Right atrium auricular region (tissue), 2 donors: ENCODE measurements at places on chromosomes 11 and 22. TPM values are rescaled to one million over a fixed set of nuclear protein-coding genes. Genes with fewer than 3 reads are reported as not detected.

- H3K4me3 ChIP-seq, result no peak overlapping the region
- H3K27me3 ChIP-seq, result no peaks in the 10 kb centered on the region
- peaks cover 35% of the 10 kb centered on the region for H3K4me1 ChIP-seq
- no peak overlapping the region for H3K27ac ChIP-seq
Observed at GRCh38 chr22:20545681-20546521, 38.5 kb downstream of the MED15 start.

The TPBGL gene
- 0.15 TPM for total RNA-seq

DNA sequence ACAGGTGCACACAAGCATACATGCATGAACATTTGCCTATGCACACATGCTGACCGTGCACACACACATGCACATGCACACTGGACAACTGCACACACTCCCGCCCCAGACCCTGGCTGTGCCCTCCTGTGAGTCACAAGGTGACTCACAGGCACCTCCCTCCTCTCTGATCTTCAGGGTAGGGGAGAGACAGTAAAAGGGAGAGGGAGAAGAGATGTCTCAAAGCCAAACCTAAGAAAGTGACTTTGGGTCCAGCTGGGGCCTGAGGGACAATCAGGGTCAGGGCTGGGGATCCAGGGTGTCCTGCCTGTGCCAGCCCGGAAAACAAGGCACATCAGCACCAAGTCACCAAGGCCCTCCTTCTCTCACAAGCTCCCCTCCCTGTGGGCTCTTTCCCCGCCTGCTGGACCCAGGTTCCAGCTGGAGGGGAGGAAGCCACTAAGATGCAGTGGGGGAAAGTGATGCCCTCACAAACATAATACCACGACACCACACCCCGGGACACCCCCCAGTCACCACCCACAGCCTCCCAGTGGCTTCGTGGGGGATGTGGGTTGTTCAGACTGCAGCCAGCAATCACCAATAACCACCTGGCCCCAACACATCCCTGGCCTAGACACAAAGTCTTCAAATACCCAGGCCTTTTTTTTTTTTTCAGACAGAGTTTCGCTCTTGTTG is 39.3 kb downstream of the PDGFB start:
- no peak overlapping the region for H3K4me3 ChIP-seq
- no peaks in the 10 kb centered on the region for H3K36me3 ChIP-seq
- no peaks in the 10 kb centered on the region for H3K4me1 ChIP-seq
- no peak overlapping the region for H3K27ac ChIP-seq
- no peak for DNase-seq

GRCh38 chr11:120431633-120432032 is 79.9 kb upstream of the GRIK4 start:
- peak overlapping the region; percentile 83 for H3K27ac ChIP-seq
- H3K36me3 ChIP-seq, result peaks cover 19% of the 10 kb centered on the region
- H3K27me3 ChIP-seq, result no peaks in the 10 kb centered on the region
- H3K4me1 ChIP-seq, result no peaks in the 10 kb centered on the region
- DNase-seq, result no peak

The RIMBP3C gene
- 0.04 TPM for total RNA-seq

DNA sequence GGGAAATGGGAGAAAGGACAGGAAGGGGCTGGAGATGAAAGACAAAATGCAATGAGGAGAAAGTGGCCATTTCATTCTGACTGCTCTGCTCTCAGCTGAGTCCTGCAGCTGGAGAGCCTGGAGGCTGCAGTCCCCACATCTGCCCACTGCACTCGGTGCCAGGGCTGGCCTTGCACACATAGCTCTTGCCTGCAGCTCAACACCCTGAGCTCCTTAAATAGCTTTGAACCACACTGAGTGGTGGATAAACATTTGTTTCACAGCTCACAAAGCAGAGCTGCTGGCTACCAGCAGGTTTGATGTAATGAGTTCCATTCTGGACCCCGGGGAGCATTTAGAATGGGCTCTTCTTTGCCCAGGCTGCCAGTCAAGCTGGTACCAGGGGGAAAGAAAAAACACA is 426.1 kb upstream of the CADM1 start:
- H3K4me3 ChIP-seq, result no peak overlapping the region
- no peak for DNase-seq
- no peak overlapping the region for H3K27ac ChIP-seq
- H3K36me3 ChIP-seq, result no peaks in the 10 kb centered on the region
- H3K4me1 ChIP-seq, result no peaks in the 10 kb centered on the region

DNA sequence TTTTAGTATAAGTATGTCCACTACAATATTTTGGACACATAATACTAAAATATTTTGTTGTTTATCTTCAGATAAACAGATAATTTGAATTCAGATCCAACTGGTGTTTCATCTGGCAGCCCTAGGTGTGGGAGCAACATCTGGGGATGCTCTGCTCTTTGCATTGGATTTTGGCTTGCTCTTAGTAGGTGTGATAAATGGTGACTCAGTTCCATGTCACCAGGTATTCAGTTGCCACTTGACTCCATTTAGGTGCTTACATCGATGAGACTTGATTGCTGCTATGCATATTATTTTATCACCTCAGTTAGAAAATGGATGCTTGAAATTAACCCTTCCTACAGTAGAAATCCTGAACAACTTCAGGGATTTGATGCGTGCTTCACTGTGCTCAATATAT is 13.3 kb upstream of the AMOTL1 start:
- no peak overlapping the region for H3K4me3 ChIP-seq
- no peaks in the 10 kb centered on the region for H3K36me3 ChIP-seq
- no peaks in the 10 kb centered on the region for H3K27me3 ChIP-seq
- DNase-seq, result no peak

The THYN1 gene
- 47.1 TPM for total RNA-seq

The LRP4 gene
- 29.6 TPM for total RNA-seq

DNA sequence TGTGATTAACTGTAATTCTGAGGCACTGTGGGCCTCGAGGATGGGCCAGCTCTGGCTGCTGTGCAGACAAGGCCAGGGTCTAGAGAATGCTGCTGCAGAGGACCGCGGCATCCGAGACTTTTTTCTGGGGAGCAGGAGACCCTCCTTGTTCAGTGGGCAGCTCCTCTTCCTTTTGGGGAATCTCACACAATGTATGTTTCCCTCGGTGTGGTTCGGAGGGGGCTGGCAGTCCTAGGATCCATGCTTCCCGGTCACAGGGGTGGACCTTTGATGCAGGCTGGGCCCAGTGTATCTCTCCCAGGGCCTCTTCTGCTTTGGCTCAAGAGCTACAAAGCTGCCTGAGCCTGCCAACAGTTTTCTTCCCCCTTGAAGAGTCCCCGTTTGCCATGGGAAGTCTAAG is 31.5 kb downstream of the MYEOV start:
- H3K27me3 ChIP-seq, result no peaks in the 10 kb centered on the region
- no peaks in the 10 kb centered on the region for H3K4me1 ChIP-seq
- DNase-seq, result no peak
- no peak overlapping the region for H3K27ac ChIP-seq
- no peaks in the 10 kb centered on the region for H3K36me3 ChIP-seq
- no peak overlapping the region for H3K4me3 ChIP-seq

The RTN4RL2 gene
- total RNA-seq, result 0.94 TPM

The FOLR1 gene
- not detected for total RNA-seq

DNA sequence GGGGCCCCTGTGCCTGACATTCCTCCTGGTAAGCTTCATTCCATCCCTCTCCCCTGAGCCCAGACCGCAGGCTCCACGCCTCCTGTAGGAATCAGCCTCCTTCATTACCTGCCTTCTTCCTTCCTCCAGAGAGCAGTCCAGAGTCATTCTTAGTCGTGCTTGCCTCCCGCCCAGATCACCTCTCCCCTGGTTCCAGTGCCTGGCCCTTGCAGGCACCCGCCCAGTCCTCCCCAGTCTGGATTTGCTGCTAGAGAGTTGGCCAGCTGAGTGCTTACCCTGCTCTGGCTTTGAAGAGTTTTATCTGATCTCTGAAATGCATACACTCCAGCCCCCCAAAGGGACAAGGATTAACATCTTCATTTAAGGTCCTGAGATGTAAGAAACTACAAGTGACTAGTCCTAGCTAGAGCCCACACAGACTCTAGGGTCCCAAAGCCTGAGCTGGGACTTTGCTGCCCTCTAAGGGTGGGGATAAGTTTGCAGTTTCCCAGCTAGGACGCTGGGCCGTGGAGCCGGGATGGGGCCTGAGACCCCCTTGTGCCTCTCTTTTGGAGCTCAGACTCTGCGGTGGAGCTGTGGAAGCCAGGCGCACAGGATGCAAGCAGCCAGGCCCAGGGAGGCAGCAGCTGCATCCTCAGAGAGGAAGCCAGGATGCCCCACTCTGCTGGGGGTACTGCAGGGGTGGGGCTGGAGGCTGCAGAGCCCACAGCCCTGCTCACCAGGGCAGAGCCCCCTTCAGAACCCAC is 1.6 kb downstream of the NR1H3 start:
- no peaks in the 10 kb centered on the region for H3K27me3 ChIP-seq
- H3K36me3 ChIP-seq, result no peaks in the 10 kb centered on the region
- DNase-seq, result no peak
- H3K4me3 ChIP-seq, result no peak overlapping the region

The MAP6 gene
- 8.1 TPM for total RNA-seq

GRCh38 chr11:43790444-43790794 is 90.2 kb upstream of the ALKBH3 start:
- peaks cover 6% of the 10 kb centered on the region for H3K36me3 ChIP-seq
- no peaks in the 10 kb centered on the region for H3K4me1 ChIP-seq
- H3K27ac ChIP-seq, result no peak overlapping the region

The GLYAT gene
- total RNA-seq, result not detected

- no peaks in the 10 kb centered on the region for H3K27me3 ChIP-seq
- H3K4me3 ChIP-seq, result no peak overlapping the region
- H3K36me3 ChIP-seq, result no peaks in the 10 kb centered on the region
- H3K27ac ChIP-seq, result no peak overlapping the region
- no peaks in the 10 kb centered on the region for H3K4me1 ChIP-seq
Observed at GRCh38 chr11:27443227-27443626, 29.4 kb downstream of the LGR4 start.

The LRRN4CL gene
- 3.0 TPM for total RNA-seq

DNA sequence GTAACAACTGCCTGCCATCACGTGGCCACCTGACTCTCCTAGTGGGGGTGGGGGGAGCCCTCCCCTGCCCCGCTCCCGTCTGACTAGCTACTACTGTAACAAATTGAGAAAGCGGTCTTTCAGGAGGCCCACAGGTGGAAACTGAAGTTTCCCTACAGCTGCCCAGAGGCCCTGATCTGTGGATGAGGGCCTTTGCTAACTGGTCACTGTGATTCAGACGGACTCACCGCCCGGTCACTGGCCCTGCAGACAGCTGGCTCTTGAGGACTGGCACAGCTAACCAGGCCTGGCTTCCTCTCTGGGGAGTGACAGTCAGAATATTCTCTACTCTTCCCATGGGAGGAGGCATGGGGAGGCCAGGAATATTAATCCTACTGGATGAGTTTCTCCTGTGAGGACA is 116.8 kb downstream of the ARHGAP8 start:
- H3K27ac ChIP-seq, result no peak overlapping the region
- no peaks in the 10 kb centered on the region for H3K27me3 ChIP-seq
- H3K4me1 ChIP-seq, result no peaks in the 10 kb centered on the region
- no peak overlapping the region for H3K4me3 ChIP-seq
- no peak for DNase-seq

DNA sequence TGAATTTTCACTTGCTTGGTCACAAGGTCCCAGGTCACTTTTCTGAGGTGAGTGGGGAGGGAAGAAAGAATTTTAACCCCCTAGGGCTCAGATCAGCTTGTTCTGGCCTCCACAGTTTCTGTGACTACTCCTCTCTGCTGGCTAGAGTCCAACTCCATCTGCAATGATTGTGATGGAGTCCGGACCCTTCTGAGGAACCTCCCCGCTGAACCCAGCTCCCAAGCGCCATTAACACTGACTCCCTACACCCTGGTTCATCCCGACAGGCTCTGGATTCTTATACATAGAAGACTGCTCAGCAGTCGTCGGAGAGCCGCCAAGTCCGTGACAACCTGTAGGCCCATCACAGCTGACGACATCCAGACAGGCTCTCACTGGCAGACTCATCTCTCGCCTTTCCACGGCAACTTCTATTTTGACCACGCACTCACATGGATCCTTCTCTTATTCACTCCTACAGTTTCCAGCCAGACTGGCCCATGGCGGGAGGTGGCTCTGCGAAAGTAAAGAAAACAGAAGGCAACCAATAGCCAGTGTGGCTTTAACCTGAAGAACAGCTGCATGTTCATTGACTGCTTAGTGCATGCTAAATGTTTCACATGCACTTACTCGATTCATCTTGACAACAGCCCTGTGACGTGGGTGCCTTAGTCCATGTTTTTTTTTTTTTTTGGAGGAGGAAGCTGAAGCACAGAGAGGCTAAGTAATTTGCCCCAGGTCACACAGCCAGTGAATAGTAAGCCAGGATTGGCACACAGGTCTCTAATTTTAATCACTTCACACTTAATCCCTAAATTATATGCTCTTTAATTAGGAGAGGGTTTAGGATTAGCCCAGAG is 68.0 kb upstream of the PRDM11 start:
- H3K27ac ChIP-seq, result no peak overlapping the region
- H3K4me3 ChIP-seq, result no peak overlapping the region
- H3K27me3 ChIP-seq, result no peaks in the 10 kb centered on the region
- no peak for DNase-seq
- H3K4me1 ChIP-seq, result no peaks in the 10 kb centered on the region
- H3K36me3 ChIP-seq, result no peaks in the 10 kb centered on the region

The OR10S1 gene
- total RNA-seq, result not detected

The IGSF9B gene
- 32.1 TPM for total RNA-seq

GRCh38 chr11:73091521-73092305 is 50.4 kb downstream of the FCHSD2 start:
- DNase-seq, result no peak
- no peak overlapping the region for H3K27ac ChIP-seq
- peaks cover 11% of the 10 kb centered on the region for H3K4me1 ChIP-seq
- no peak overlapping the region for H3K4me3 ChIP-seq

DNA sequence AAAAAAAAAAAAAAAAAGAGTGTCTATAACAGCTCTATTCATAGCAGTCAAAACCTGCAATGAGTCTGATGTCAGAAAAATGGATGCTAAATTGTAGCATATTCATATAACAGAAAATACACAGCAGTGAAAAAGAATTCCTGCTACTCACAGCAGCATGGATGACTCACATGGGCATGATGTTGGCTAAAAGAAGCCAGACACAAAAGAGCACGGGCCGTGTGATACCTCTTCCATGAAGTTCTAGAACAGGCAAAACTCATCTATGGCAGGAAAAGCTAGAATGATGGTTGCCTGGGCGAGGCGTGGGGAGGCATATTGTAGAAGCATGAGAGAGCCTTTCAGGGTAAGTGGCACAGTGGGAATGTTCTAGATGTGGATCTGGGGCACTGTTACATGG is 18.9 kb downstream of the PLAAT3 start:
- H3K27ac ChIP-seq, result no peak overlapping the region
- H3K4me3 ChIP-seq, result no peak overlapping the region
- peaks cover 61% of the 10 kb centered on the region for H3K36me3 ChIP-seq
- no peak for DNase-seq

DNA sequence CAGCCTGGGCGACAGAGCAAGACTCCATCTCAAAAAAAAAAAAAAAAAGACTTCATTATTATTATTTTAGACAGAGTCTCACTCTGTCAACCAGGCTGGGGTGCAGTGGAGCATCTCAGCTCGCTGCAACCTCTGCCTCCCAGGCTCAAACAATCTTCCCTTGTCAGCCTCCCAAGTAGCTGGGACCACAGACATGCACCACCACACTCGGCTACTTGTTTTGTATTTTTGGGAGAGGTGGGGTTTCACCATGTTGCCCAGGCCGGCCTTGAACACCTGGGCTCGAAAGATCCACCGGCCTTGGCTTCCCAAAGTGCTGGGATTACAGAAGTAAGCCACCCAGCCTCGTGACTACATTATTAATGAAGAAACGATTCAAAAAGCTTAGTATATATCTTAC is 5.3 kb upstream of the TYMP start:
- H3K4me1 ChIP-seq, result no peaks in the 10 kb centered on the region
- no peak overlapping the region for H3K27ac ChIP-seq
- H3K4me3 ChIP-seq, result no peak overlapping the region
- no peaks in the 10 kb centered on the region for H3K27me3 ChIP-seq
